ENCODE measurements at places on chromosomes 1 and 21.

DNA sequence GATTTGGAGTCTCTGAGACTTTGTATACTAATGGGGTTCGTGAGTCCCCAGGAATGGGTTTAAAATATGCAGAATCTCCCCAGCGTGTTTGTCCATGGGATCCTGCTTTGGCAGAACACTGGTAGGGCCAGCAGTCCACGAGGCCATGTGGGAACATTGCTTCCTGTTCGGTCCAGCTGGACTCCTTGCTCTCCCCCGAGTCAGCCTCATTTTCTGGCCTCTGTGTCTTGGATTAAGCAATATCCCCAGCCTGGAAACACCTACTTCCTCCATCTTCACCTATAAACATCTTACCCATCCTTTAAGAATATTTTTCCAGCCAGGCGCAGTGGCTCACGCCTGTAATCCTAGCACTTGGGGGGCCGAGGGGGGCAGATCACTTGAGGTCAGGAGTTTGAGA, 142.4 kb downstream of the NAV1 start:
- H3K4me1 ChIP-seq = peaks cover 21% of the 10 kb centered on the region
- no peak overlapping the region for H3K4me3 ChIP-seq
- H3K27ac ChIP-seq = no peak overlapping the region
- H3K27me3 ChIP-seq = no peaks in the 10 kb centered on the region
- DNase-seq = peak; percentile 66

GRCh38 chr1:213376862-213377372, 325.9 kb downstream of the RPS6KC1 start:
- H3K27ac ChIP-seq = no peak overlapping the region
- H3K4me3 ChIP-seq = no peak overlapping the region
- no peaks in the 10 kb centered on the region for H3K36me3 ChIP-seq

GRCh38 chr1:167791281-167792187, 69.8 kb downstream of the MPZL1 start:
- peak; percentile 75 for DNase-seq
- peaks cover 24% of the 10 kb centered on the region for H3K4me1 ChIP-seq
- H3K36me3 ChIP-seq = no peaks in the 10 kb centered on the region
- H3K4me3 ChIP-seq = no peak overlapping the region
- peak overlapping the region; percentile 24 for H3K27ac ChIP-seq

DNA sequence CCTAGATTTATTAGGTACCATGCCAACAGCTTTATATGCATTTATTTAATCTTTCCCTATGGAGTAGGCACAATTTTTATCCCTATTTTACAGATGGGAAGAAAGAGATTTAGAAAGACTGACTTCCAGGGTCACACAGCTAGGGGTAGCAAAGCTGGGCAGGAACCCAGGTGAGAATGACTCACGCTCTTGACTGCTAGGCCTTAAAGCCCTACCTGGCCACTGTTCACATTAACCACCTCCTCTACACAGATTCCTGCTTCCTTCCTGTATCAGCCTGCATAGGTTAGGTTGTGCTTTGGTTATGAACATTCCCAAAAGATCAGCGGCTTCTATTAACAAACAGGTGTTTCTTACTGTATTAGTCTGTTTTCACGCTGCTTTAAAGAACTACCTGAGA, 53.2 kb downstream of the DNAJC6 start:
- H3K27ac ChIP-seq = no peak overlapping the region
- H3K4me1 ChIP-seq = no peaks in the 10 kb centered on the region
- H3K27me3 ChIP-seq = no peaks in the 10 kb centered on the region

DNA sequence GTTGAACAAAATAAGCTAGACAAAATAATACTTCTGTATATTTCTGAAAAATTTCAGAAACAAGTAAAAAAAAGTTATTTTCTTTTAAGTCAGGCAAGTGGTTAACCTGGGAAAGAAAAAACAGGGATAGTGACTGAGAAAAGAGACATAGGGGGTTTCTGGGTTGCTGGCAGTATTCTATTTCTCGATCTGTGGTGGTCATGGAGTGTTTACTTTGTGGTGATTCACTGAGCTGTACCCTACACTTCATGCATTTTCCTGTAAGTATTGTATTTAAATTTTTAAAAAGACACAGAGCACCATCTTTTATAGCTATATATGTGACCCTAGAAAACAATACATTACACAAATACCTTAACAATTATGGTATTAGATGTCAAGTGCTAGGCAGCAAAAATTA, 58.2 kb downstream of the ZNF644 start:
- DNase-seq = no peak
- no peak overlapping the region for H3K4me3 ChIP-seq
- H3K27ac ChIP-seq = no peak overlapping the region

DNA sequence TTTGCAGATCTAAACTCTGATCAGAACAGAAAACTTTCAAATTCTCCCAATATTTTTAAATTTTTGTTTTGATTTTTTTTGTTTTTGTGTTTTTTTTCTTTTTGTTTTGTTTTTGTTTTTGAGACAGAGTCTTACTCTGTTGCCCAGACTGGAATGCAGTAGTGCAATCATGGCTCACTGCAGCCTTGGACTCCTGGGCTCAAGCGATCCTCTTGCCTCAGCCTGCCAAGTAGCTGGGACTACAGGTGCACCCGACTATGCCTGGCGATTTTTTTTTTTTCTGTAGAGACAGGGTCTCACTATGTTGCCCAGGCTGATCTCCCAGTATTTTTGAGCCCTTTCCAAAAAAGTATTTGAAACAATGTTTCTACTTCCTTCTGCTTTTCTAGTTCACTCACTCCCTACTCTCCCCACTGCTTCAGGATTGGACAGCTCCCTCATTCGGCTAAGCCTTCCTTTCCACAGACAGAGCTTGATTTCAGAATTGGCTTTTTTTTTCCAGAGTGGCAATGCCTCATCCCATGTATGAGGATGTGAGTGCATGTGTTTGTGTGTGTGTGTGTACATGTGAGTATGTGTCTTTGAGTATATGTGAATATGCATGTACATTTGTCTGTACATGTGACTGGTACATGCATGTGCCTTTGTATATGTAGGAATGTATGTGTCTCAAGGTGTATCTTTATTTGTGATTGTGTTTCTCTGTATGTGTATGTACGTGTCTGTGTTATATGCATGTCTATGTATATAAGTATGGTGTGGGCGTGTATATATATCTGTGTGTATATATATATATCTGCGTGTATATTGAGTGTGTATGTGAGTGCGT, 11.9 kb downstream of the LHX4 start:
- no peaks in the 10 kb centered on the region for H3K36me3 ChIP-seq
- H3K27me3 ChIP-seq = peaks cover 40% of the 10 kb centered on the region
- no peak overlapping the region for H3K27ac ChIP-seq

DNA sequence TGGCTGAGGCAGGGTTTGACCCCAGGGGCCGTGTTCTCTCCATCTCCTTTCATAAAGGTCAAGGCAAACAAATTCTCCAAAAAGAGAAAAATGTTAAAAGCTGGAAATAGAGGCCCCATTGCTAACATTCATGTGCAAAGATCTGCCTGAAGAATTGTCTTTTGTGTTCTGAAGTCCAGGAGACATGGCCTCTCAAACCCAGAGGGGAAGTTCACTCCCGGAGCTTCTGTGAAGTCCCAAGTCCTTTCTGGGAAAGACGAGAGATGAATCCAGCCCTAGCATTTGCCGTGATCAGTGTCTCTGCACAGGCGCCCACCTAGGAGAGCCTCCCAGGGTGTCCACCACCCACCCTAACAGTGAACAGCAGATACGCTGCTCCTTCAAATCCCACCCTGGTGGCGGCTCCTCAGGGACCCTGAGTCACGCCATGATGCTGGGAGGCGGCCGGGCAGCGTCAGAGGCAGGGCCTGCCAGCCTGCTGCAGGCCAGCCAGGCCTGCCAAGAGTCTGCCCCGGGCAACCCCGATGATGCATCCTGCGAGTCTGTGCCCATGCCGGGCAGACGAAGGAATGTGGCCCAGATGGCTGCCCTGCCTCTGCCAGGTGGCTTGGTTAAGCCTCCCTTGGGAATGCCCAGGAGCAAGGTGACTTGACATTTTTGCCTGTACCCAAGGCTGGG, 5.2 kb upstream of the C2CD2 start:
- H3K4me1 ChIP-seq = peaks cover 22% of the 10 kb centered on the region
- H3K27ac ChIP-seq = no peak overlapping the region
- H3K36me3 ChIP-seq = no peaks in the 10 kb centered on the region
- no peak for DNase-seq
- no peak overlapping the region for H3K4me3 ChIP-seq

GRCh38 chr1:169904834-169905233, 11.1 kb upstream of the SCYL3 start:
- no peaks in the 10 kb centered on the region for H3K27me3 ChIP-seq
- no peaks in the 10 kb centered on the region for H3K36me3 ChIP-seq
- H3K27ac ChIP-seq = no peak overlapping the region
- H3K4me3 ChIP-seq = no peak overlapping the region

- no peaks in the 10 kb centered on the region for H3K36me3 ChIP-seq
- no peaks in the 10 kb centered on the region for H3K27me3 ChIP-seq
- H3K4me1 ChIP-seq = no peaks in the 10 kb centered on the region
- H3K4me3 ChIP-seq = no peak overlapping the region
- no peak for DNase-seq
- no peak overlapping the region for H3K27ac ChIP-seq
Observed at GRCh38 chr1:96525657-96526557, 195.7 kb upstream of the PTBP2 start.

DNA sequence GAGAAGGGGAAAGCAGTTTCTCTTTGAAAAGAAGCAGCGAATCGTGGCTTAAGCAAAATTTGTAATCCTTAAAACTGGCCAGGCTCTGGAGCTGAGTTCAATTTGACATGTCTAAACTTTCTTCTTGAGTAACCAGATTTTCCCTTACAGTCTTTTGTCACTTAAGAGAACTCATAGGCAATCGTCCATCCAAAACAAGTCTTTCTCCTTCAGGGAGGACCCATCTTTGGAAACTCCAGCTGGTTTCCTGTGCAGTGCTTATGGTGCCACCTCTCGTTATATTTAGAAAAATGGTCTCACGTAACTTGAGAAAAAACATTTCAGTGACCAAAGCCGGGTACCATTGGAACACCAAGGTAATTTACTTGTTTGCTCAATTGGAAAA, 1.8 kb upstream of the PTTG1IP start:
- H3K36me3 ChIP-seq = no peaks in the 10 kb centered on the region
- H3K27ac ChIP-seq = peak overlapping the region; percentile 97

- H3K4me3 ChIP-seq = no peak overlapping the region
- H3K4me1 ChIP-seq = no peaks in the 10 kb centered on the region
- no peak for DNase-seq
- H3K27me3 ChIP-seq = no peaks in the 10 kb centered on the region
Observed at GRCh38 chr1:82319546-82319945, 518.8 kb downstream of the ADGRL2 start.

GRCh38 chr1:24301785-24302175, 17.4 kb upstream of the GRHL3 start:
- H3K36me3 ChIP-seq = no peaks in the 10 kb centered on the region
- H3K4me3 ChIP-seq = no peak overlapping the region
- no peaks in the 10 kb centered on the region for H3K27me3 ChIP-seq
- H3K27ac ChIP-seq = no peak overlapping the region

DNA sequence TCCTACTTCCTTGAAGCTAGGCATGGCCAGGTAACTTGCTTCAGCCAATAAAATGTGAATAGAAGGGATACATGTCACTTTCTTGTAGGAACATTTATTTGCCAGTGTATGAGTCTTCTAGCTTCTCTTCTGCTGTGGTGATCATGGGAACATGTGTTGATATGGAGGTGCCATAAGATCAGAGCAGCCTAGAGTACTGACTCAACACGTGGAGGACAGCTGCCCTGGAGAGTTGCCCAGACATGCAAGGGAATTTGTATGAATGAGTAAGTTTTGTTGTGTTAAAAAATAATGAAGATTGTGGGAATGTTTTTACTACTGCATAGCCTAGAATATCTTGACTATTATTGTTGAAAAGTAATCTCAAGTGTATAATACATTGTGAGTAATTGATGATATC, 502.3 kb downstream of the NUF2 start:
- no peaks in the 10 kb centered on the region for H3K27me3 ChIP-seq
- peak; percentile 59 for DNase-seq
- H3K4me1 ChIP-seq = peaks cover 8% of the 10 kb centered on the region
- H3K36me3 ChIP-seq = no peaks in the 10 kb centered on the region
- no peak overlapping the region for H3K27ac ChIP-seq

- H3K27me3 ChIP-seq = no peaks in the 10 kb centered on the region
- H3K4me3 ChIP-seq = no peak overlapping the region
- H3K4me1 ChIP-seq = no peaks in the 10 kb centered on the region
- DNase-seq = no peak
- H3K27ac ChIP-seq = no peak overlapping the region
Observed at GRCh38 chr1:119318466-119319309, 49.9 kb upstream of the HAO2 start.

Data from right atrium auricular region (tissue), 2 donors.